ENCODE measurements at places on chromosomes 7 and 10.

- DNase-seq, result no peak
These were observed 59.4 kb downstream of the CALCR start for GRCh38 chr7:93515144-93515543.

DNA sequence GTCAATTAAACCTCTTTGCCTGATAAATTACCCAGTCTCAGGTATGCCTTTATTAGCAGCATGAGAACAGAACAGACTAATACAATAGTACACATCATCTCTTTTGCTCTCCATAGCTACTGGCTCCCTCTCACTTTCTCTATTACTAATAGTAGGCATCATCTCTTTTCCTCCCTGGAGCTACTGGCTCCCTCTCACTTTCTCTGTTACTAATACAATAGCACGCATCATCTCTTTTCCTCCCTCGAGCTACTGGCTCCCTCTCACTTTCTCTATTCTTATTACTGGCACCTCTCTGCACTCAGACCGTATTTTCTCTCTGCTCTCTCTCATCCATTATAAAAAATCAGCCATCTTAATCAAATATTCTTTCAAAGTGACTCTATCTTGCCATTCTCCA lies 37.1 kb downstream of the SLC25A13 start:
- DNase-seq, result no peak

DNA sequence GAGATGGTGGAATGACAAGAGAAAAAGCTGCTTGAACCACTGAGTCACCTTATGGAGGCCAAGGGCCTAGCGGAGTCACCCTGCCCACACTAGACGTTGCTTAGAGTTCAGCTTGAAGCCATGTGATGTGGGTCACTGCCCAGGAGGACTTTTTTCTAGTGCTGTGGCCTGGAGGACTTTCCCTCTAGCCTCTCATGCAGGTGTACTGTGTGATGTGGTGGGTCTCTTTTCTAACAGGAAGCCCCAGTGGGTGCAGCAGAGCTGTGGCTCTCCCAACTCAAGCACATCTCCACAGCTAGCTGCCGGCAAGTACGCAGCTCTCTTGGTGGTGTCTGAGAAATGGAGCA lies 13.6 kb downstream of the POR start:
- DNase-seq, result no peak

DNA sequence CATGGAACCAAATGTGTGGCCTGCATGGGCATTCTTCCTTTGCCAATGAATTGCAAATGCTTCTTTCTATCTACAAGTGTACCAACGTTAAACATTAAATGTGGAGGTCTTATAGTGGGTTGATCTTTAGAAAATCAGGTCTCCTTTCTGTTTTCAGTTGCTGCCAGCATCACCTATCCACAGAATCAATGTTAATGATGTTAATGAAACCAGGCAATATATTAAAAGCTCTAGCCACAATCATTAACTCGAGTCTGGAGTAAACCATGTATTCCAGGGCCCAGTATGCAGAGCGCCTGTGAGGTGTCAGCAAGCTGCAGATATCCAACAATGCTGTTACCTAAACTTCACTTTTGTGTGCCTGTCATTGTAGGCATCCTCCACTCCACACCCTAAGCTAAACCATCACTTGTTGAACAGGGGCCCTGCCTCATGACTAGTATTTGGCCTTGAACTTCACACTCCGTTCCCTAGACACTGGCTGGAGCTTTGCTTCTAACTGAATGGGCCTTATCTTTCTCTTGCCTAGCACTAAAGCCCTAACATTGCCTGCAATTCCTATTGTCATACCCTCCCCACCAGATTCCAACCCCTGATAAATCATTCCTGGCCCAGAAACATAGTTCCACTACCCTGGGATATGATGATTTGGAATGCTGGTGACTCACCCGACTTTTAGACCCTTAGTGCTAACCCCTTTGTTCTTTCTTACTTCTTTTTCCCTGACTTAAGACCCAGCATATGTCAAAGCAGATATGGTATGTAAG lies 24.3 kb upstream of the ITGB8 start:
- DNase-seq, result no peak

- DNase-seq, result no peak
These were observed 595.0 kb downstream of the GRM8 start for GRCh38 chr7:126657599-126658358.

- no peak for DNase-seq
These were observed 326.6 kb upstream of the IGFBP3 start for GRCh38 chr7:46247664-46248063.

DNA sequence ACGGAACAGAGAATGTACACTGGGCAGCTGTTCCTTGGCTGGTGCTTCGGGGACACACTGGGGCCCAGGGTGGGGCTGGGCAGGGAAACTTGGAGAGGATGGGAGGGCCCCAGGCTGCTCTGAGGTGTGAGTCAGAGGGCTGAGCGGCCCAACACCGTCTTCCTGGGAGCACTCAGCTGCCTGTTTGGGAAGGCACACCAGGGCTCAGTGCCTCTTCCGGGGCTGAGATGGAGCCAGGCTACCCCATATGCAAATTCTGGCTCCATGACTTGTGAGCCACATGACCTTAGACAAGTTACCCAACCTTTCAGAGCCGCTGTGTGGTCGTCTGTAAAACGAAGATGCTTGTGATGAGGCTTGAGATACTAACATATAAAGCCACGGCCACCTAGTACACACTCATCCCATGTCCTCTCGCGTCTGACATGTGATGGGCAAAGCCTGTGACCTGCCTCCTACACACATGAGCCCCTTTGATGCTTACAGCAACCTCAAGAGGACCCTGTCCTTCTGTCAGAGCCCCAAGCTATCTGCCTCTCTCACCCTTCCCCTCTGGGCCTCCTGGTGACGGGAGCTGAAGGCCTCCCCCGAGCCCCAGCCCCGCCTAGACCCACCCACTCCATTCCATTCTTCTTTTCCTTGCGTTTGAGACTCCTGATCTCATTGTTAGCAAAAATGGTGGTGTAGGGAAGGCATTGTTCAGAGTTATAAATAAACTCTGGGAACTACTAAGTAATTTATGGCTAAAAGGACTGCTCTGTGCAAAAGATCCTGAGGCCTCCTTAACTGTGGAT lies 26.1 kb downstream of the KLRG2 start:
- no peak for DNase-seq

DNA sequence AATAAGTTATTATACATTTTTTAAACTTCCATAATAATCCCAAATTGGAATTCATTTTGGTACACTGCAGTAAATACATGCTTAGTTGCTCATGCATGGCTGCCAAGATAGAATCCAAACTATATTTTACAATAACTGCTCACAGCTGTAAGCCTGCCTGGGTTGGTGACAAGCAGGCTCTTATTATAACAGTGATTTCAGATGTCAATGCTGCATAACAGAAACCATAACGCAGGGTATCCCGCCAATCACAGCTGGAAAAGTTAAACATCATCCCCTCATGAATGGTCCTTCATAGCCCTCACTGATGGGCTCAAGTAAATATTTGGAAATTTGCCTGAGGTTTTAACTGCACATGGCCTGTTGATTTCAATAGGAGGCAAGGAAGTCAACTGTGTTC lies 149.8 kb downstream of the AMPH start:
- DNase-seq, result no peak

GRCh38 chr7:96219378-96220130 lies 102.3 kb downstream of the SLC25A13 start:
- DNase-seq, result peak; percentile 88

DNA sequence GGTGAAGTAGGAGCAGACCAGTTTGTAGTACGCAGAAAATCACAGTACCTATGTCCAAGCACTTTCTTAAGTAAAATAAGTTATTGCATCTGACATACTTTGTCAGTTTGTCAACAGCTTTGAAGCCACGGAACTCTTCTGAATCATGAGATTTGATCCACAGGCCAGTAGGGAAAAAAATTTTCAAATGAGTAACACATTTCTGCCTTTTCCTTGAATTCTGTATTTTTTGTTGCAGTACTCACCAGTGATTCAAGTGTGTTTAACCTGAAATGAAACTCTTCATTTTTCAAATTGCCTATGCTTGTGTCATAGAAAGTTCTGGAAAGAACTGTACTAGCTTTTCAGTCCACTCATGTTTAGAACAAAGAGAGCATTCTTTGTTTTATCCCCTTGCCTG lies 337.7 kb downstream of the GATA3 start:
- DNase-seq, result no peak

DNA sequence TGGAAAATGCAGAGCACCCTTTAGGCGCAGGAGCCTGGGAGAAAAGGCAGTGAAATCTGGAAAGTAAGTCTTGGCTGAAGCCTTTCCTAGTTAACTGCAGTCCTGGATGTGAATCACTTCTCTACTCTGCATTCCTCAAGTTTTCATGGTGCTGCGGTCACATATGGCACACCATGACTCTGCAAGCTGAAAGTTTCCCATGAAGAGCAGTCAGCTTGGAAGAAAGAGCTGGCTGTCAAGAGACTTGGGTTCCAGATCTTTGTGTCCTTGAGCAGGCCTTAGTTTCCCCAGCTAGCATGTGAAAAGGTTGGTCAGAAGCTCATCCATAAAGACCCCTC lies 548.3 kb downstream of the SORCS3 start:
- DNase-seq, result peak; percentile 46

- no peak for DNase-seq
These were observed 33.3 kb upstream of the PON1 start for GRCh38 chr7:95357623-95358022.

- DNase-seq, result no peak
These were observed 138.7 kb upstream of the ADO start for GRCh38 chr10:62665771-62666170.
